ENCODE measurements at places on chromosomes 13 and 19.

DNA sequence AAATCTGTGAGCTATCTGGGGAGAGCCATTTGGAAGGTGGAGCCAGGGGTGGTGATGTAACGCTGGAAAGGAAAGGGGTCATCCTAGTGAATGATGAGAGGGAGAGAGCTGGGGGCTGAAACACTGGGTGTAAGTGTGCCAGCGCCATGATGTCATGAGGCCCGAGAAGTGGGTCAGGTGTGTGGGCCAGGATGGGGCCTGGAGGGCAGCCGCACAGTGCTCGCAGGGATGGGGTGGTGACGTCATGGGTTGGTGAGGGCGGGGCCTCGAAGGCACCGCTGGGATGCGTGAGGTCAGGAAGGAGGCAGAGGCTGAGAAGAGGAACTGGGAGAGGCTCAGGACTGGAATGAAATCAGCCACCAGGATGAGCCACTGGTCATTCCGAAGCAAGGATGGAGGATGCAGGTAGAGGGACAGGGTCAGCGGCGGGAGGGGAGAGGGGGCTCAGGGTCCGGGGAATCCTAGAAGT lies 4.4 kb downstream of the CCDC61 start:
- DNase-seq = no peak

- DNase-seq = no peak
Measured at GRCh38 chr13:43156916-43157315, 133.5 kb downstream of the DNAJC15 start.

DNA sequence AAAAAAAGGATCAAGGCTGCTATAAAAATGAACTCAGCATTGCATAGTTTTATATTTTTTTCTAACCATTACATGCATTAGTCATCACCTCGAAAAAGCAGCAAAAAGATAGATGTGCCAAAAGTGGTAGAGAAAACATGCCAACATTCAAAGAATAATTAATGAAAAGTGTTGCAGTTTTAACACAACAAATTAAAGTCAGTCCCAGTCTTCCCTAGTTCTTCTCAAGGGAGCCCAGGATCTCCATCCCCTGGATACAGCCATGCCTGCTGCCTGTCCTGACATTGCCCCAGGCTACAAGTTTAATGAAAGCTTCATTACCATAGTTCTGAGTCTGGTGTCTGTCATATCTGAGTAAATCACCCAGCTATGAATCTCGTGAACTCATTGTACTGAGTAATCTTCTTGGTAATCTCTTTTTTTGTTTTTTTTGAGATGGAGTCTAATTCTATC lies 116.6 kb upstream of the KLF12 start:
- no peak for DNase-seq

GRCh38 chr13:33679658-33680012 lies 138.3 kb upstream of the RFC3 start:
- DNase-seq = no peak

- no peak for DNase-seq
Measured at GRCh38 chr13:85520445-85520844, 278.8 kb downstream of the SLITRK6 start.

All from stimulated activated CD4-positive, alpha-beta T cell treated with anti-CD3 and anti-CD28 coated beads, Interleukin-1b, Interleukin-23, amount 100 ng/mL, for 1 hour (primary cell).